ENCODE measurements at places on chromosomes 3 and 15. TPM values are rescaled to one million over a fixed set of nuclear protein-coding genes. Genes with fewer than 3 reads are reported as not detected.

CCPG1 gene
- 12.4 TPM for polyA plus RNA-seq

SLC6A6 gene
- polyA plus RNA-seq = 12.4 TPM

POPDC2 gene
- polyA plus RNA-seq = 0.48 TPM

DPPA4 gene
- polyA plus RNA-seq = not detected

PARP6 gene
- polyA plus RNA-seq = 36.8 TPM

- DNase-seq = no peak
- no peaks in the 10 kb centered on the region for H3K36me3 ChIP-seq
- no peaks in the 10 kb centered on the region for H3K27me3 ChIP-seq
- no peaks in the 10 kb centered on the region for H3K4me1 ChIP-seq
These were observed 214.7 kb downstream of the CHST2 start for GRCh38 chr3:143334231-143334630.

DNA sequence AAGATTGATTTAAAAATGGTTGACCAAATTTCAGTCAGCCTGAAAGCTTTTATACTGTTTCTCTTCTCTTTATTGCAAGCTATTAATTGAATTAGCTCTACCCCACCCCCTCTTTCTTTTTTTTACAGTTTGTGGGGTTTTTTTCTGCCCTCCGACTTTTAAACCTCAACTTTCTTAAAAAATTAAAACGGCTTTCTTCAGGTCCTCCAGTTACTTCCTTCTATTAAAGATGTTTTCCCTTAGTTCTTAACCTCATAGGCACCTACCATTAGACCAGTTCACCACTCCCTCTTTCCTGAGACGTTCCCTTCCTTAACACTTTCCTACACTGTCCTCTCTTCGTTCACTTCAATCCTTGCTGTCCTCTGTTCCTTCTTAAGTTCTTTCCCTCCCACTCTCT lies 52.4 kb downstream of the ATP8B4 start:
- H3K27ac ChIP-seq = no peak overlapping the region
- H3K36me3 ChIP-seq = no peaks in the 10 kb centered on the region
- H3K4me1 ChIP-seq = no peaks in the 10 kb centered on the region
- no peak for DNase-seq
- H3K27me3 ChIP-seq = no peaks in the 10 kb centered on the region

DNA sequence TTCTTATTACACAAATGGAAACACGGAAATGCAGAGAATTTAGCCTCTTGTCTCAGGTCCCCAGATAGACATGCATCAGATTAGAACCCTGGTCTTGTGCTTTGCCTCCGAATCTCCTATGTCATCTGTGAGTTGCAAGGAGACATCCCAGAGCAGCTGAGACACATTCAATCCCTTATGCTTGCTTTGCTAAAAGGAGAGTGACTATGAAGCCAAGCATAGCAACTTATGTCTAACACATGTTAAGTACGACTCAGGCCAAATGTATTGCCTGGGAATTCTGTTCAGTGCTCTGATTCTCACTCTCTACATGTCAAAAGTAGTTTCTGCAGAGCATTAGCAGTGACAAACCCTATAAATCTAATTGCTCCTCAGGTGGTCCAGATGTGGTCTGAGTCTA lies 30.6 kb upstream of the LRRC3B start:
- no peak for DNase-seq
- H3K4me3 ChIP-seq = no peak overlapping the region
- H3K27ac ChIP-seq = no peak overlapping the region
- H3K36me3 ChIP-seq = no peaks in the 10 kb centered on the region

- peaks cover 16% of the 10 kb centered on the region for H3K4me1 ChIP-seq
- no peaks in the 10 kb centered on the region for H3K36me3 ChIP-seq
- H3K27ac ChIP-seq = no peak overlapping the region
- no peak for DNase-seq
- no peak overlapping the region for H3K4me3 ChIP-seq
These were observed 2.3 kb upstream of the SCAP start for GRCh38 chr3:47478022-47478421.

- H3K27me3 ChIP-seq = no peaks in the 10 kb centered on the region
- H3K36me3 ChIP-seq = no peaks in the 10 kb centered on the region
- H3K27ac ChIP-seq = no peak overlapping the region
- no peak for DNase-seq
These were observed 8.4 kb upstream of the RBSN start for GRCh38 chr3:15107075-15107947.

DNA sequence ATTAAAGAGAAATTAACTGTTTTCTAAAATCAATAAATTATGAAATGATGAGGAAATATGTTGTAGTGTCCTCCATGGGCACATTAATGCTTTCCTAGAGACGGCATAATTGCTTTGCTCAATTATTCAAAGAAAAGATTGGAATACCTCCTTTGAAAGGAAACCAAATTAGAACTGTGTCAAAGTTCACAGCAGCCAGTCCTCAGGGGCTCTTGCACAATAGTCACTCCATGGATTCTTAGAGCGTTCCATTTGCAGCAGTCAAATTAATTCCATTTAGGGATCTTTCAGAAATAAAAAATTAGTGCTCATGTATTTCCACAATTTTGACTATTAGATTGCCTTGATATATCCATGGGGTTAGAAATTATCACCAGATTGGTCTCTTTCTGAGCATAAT lies 841.6 kb upstream of the DPPA4 start:
- H3K4me3 ChIP-seq = no peak overlapping the region
- no peak overlapping the region for H3K27ac ChIP-seq
- DNase-seq = no peak
- no peaks in the 10 kb centered on the region for H3K36me3 ChIP-seq

GRCh38 chr3:126128504-126129397 lies 44.8 kb upstream of the SLC41A3 start:
- H3K27ac ChIP-seq = no peak overlapping the region
- H3K27me3 ChIP-seq = peaks cover 8% of the 10 kb centered on the region

DNA sequence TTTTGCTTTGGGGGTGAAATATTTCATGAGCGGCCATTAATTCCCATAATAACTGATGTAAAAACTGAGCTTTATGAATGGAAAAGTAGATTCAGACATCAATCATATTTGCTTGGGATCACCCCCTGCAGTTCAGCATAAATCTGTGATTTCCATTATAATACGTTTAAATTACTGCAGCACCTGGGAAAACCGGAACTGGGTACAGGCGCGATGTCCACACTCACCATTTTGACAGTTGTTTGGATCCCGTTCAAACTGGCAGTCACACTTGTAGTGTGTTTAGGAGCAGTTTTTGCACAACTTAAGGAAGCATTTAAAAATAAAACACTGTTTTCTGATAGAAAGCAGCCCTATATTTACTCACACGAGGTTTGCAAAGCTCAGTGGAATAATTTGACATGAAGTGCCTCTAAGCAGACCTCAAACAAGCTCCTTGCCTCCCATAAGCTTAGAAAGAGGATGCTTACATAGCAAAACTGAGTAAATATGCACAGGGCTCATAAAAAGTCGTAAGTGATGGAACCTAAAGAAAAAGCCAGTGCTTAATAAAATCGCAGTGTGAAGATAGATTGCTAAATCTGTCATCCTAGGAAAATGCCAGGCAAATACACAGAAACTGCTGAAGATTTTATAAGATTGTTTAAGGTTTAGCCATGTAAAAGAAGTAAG lies 377.6 kb downstream of the PTPRG start:
- H3K36me3 ChIP-seq = no peaks in the 10 kb centered on the region
- no peaks in the 10 kb centered on the region for H3K4me1 ChIP-seq
- no peaks in the 10 kb centered on the region for H3K27me3 ChIP-seq
- no peak overlapping the region for H3K4me3 ChIP-seq
- H3K27ac ChIP-seq = no peak overlapping the region

GRCh38 chr15:63630036-63630751 lies 33.0 kb downstream of the FBXL22 start:
- H3K36me3 ChIP-seq = peaks cover 23% of the 10 kb centered on the region
- H3K4me1 ChIP-seq = no peaks in the 10 kb centered on the region
- no peak overlapping the region for H3K27ac ChIP-seq
- H3K27me3 ChIP-seq = no peaks in the 10 kb centered on the region
- DNase-seq = no peak
- H3K4me3 ChIP-seq = no peak overlapping the region

DNA sequence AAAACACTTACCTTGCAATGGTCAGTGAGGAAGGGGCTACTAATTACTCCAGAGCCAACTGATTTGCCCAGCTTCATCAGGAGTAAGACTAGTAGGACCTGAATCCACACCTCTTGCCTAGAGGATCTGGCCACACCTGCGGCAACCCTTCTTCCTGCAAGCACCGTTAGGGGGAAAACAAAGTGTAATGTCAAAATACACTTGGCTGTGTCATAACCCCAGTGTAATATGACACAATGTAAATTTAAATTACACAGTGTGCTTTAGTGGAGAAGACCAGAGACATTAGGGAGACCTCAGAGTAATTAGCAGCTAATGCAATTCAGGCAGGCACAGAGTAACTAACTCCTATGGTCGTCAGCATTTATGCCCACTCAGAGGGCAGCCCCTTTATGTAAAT lies 308.5 kb upstream of the ARRDC4 start:
- no peaks in the 10 kb centered on the region for H3K4me1 ChIP-seq
- peaks cover 9% of the 10 kb centered on the region for H3K27me3 ChIP-seq
- no peak for DNase-seq
- no peak overlapping the region for H3K27ac ChIP-seq

DNA sequence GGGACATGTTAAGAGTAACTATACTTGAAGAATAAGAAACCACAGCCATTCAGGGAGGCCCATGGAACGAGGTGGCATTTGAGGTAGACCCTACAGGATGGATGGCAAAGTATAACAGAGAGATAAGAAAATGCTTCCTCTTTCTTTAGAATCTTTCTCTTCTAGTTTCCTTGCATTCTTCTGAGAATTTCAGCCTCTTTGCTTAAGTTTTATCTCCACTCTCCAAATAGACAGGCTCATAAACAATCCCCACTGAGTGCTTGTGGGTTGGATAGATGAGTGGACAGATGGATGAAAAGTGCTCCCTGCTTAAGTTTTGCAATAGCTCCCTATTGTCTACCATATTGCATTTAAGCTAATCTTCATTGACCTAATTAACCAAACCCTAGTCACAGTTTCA lies 103.7 kb downstream of the MEX3B start:
- no peaks in the 10 kb centered on the region for H3K4me1 ChIP-seq
- no peak for DNase-seq
- no peaks in the 10 kb centered on the region for H3K36me3 ChIP-seq
- no peaks in the 10 kb centered on the region for H3K27me3 ChIP-seq
- H3K27ac ChIP-seq = no peak overlapping the region

DNA sequence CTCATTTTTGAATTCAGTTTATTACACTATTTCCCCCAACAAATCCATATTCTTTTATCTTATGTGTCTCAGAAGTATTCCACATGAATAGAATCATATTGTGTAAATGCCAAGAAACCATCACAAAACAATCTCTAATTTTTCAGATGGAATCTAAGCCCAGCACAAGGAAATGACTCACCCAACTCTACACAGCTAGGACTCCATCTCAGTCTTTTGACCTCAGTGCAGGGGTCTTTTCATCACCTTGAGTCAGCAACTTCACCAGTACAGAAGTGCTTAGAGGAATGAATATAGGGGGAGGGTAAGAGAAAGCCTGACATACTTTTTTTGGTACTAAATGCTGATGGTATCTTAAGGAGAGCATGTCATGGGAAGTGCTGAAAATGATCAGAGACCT lies 169.3 kb upstream of the LRRN1 start:
- no peak overlapping the region for H3K27ac ChIP-seq
- no peak overlapping the region for H3K4me3 ChIP-seq
- H3K4me1 ChIP-seq = no peaks in the 10 kb centered on the region
- no peak for DNase-seq
- no peaks in the 10 kb centered on the region for H3K36me3 ChIP-seq
- H3K27me3 ChIP-seq = no peaks in the 10 kb centered on the region

GRCh38 chr15:31537770-31538592 lies 211.3 kb downstream of the KLF13 start:
- H3K4me3 ChIP-seq = no peak overlapping the region
- no peaks in the 10 kb centered on the region for H3K4me1 ChIP-seq
- H3K27me3 ChIP-seq = no peaks in the 10 kb centered on the region
- H3K36me3 ChIP-seq = no peaks in the 10 kb centered on the region

- H3K4me1 ChIP-seq = no peaks in the 10 kb centered on the region
- H3K27ac ChIP-seq = no peak overlapping the region
- no peak overlapping the region for H3K4me3 ChIP-seq
- no peak for DNase-seq
- H3K27me3 ChIP-seq = no peaks in the 10 kb centered on the region
These were observed 10.3 kb upstream of the LRRC2 start for GRCh38 chr3:46576386-46576785.
